ENCODE measurements at places on chromosomes 3 and 15.
A peak's percentile ranks its signal among the peaks of the same experiment; 100 is the strongest.

DNA sequence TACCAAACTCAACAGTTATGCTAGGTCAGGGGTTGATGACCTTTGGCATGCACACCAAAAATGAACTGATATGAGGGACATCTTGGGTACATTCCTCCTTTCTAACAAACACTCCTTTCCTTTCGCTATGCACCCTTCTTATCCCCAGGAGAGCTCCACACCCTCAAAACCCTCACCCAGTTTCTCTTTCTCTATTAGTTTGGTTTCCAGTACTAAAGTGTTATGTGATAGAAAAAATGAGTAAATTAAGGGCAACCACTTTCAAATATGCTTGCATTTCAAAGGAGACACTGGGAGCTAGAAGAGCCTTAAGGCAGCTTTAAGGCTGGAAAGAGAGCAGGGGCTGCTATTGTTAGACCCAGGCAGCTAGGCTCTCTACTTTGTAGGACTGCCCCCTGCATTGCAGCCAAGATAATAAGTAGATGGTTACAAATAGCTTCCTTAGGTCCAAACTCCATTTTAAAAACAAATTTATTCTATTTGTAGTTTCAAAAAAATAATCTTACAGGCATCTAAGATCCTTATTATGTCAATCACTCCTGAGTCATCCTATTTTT is 244.3 kb downstream of the ZIC1 start:
- DNase-seq, result no peak

- no peak for DNase-seq
These were observed 17.4 kb upstream of the BDH1 start for GRCh38 chr3:197573048-197573767.

DNA sequence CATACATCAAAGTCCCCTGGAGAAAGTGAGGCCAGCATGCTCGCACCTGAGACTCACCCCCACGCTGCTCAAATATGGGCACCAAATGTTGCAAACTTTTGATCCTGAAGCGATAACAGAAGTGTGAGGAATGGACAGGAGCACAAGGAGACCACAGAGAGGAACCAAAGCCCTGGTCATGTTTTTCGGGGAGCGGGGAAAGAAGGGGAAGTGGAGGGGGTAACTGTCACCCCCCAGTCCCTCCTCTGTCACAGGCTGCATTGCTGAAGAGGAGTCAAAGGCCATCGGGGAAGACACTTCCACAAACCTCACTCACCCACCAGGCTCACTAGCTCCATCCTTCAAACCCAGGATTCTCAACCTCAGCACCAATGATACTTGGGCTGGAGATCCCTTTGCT is 182.4 kb downstream of the UACA start:
- DNase-seq, result no peak

DNA sequence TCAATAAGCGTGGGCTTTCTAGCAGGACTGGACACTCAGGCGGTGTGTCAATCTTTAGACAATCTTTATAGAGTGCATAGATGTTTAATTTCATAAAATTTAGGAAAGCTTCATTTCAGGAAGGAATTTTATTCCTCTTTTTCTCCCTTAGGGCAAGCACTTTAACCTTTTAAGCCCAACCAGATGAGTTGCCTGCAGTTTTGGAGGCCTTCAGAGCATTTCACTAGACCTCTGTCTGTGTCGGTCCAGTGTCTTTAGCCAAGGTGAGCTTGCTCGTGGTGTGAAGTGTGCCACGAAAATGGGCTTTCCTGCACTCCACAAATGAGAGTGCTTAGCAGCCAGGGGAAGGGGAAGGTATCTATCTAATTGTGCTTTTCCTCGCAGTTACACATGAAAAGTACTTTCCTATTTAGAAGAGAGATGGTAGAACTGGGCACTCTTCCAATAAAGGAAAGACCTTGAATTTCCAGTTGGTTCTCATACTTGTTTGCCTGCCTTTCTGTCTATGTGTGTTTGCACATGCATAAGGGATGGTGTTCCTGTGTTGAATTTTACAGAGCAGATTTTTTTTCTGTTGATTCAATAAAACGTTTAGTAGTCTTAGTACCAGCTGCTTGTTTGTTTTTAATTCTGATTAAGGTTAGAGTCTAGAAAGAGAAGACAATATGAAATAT is 53.6 kb downstream of the FEZF2 start:
- no peak for DNase-seq

- DNase-seq, result no peak
These were observed 64.5 kb upstream of the MLF1 start for GRCh38 chr3:158506456-158506855.

GRCh38 chr3:12613250-12613649 is 50.7 kb downstream of the RAF1 start:
- no peak for DNase-seq

DNA sequence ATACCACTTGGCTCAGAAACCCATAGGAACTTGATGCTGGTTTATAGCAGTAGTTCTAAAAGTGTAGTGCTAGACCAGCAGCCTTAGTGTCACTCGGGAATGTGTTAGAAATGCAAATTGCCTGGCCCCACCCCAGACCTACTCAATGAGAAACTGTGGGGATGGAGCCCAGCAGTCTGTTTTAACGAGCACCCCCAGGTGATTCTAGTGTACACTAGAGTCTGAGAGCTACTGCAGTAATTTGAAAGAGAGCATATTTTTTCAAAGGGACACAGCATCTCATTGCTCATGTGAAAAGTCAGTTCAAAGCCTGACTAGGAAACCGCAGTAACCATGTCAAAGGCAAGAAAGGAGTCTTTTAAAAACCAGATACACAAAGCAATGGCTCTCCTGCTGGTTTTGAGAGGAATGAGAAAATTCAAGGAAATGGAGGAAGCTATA is 313.4 kb downstream of the SQOR start:
- no peak for DNase-seq

DNA sequence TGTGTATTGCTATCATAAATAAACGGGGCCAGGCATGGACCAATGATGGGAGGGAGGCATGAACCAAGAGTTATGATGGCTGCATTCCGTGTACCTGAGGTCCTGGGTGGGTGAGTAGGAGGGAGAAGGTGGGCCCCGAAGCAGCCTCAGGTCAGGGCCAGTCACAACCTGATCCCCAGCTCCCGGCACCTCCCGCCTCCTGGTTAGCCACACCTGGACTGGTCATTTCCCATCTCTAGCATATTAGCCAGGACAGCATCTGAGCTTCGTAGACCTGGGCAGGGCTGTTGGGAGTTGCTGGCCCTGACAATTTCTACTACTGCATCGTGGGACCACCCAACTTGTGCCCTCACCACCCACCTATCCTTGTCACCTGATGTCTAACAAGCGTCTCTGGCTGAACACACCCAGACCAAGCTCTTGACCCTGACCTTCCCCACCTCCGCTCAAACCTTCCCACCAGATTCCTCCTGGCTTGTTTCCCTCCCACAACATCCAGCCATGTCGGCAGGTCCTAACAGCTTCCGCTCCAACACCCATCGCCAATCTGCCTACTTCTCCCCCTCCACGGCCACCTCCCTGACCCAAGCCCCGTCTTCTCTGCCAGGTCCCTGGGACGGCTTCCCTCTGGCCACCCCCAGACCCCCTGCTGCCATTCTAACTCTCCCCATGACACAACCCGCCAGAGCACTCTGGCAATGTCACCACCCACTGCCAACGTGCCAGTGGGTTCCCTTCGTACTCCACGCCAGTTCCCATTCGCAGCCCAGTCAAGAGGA is 133.8 kb upstream of the IQSEC1 start:
- DNase-seq, result peak; percentile 20

DNA sequence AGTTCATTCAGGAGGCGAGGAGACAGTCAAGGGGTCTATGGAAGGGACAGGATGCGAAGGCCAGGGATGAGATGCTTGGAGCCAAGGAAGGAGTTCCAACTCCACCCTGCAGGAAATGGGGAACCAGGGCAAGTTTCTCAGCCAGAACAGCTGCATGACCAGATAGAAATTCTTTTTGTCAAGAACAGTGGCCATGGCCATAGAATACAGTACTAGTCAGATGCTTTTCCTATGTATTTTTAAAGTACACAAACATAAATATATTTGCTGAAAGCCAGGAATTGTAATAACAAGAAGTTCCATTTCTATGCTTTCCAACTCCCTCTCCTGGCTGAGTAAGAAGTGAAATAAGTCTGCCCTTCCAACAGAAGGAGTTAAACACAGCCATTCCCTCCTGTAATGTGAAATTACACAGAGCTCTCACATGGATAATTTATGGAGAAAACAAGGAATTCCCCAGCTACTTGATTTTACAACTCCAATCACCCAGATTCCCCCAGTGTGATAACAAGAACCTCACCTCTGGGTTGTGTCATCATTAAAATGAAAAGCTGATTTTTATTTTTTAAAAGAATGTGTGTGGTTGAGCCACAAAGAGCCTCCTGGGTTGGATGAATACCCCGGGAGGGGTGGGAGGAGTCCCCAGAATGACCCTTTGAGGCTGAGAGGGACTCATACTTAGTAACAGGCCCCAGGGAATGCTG is 124.6 kb upstream of the ARHGEF3 start:
- DNase-seq, result no peak

DNA sequence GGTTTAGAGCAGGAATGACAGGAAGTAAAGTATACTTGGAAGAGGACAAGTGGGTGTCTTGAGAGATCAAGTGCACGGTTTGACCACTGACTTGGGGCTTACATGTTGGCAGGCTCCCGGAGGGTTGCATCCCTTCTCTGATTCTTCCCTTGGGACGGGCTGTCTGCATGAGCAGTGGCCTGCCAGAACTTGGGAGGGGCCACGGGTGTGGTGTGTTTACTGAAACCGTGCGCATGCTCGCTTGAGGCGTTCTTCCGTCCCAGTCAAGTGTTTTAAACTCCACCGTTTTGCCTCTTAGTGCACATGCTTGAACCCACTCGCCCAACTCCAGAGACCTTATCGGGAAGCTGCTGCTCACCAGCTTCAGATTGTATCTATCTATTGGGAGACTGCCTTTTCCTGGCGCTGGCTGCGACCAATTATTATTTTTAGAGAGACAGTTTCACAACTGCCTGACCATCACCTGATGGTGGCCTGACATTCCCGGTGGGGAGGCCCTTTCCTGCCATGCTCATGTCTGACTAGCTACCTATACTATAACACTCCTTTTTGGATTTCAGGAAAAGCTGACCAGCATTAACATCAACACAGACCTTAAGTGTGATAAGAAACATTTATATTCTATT is 14.9 kb upstream of the C3orf22 start:
- no peak for DNase-seq

- DNase-seq, result no peak
These were observed 69.1 kb downstream of the PROS1 start for GRCh38 chr3:93904568-93904967.

GRCh38 chr3:72418856-72419255 is 429.4 kb downstream of the SHQ1 start:
- no peak for DNase-seq

GRCh38 chr15:52789008-52789600 is 1.0 kb downstream of the ONECUT1 start:
- DNase-seq, result no peak

GRCh38 chr3:12730506-12731242 is 28.4 kb downstream of the TMEM40 start:
- DNase-seq, result no peak

DNA sequence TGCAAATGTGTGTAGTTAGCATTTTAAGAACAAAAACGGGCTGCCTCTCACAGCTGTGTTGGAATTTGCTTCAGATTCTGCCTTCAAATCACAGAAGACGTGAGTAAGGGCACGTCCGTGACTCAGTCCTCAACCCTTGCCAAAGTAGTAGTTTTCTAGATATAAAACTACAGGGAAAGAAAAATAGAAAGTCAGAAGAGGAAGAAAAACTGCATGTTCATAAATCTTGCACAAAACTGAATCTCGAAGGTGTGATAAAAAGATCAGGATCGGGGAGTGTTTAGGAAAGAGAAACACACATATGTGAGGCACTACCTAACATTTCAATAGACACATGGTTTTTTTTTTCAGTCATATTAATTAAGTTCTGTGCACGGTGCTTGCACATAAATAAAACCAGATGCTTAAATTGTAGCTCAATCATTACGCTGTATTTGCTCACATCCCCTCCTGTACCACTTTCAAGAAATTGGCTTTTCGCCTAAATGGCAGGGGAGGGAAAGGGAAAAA is 71.7 kb downstream of the P3H2 start:
- no peak for DNase-seq

- peak; percentile 43 for DNase-seq
These were observed 10.5 kb upstream of the BUB1B start for GRCh38 chr15:40150163-40150925.

DNA sequence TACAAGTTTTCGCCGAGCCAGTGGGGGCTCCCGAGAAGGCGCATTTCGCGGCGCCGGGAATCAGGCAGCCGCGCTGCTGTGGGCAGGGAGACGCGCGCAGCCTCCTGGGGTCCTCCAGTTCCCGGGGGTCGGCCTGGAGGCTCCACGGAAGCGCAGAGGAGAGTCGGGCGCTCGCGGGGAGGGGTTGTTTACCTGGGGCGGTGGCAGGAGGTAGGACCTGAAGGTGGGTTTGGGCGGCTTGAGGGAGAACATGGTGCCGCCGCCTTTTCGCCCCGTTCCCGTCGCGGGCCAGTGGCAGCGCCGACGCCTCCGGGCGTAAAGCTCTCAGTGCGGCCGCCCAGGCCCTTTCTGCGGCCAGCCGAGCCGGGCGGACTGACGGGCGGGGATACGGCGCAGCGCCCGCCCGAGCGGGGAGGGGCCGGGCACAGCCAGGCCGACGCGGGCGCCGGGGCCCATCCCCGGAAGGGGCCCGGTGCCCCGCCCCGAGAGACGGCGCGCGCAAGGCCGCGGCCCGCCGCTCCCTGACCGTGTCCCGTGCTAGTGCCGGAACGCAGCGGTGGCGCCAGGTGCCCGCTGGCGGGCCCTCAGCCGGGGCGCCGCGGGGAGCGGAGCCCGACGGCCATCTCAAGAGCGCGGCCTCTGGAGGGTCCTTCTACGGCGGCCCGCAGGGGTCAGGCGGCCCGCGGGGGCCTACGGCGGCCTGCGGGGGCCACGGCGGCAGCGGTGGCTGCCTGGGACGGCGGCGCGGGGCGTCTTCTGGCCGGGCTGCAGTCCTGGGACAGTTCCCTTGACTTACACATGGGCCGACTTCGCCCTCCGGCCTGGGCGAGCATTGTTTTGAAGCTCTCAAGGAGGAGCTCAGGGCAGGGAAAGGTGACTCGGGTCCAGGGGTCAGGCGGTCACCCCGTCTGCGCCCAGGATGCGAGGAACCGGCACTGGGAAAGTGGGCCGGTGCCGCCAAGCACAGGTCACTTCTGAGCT is at the start of gene MTMR10:
MTMR10 (minus strand) TSS at position 374 of the 981 bp plus-strand sequence; CDS start at position 252, 122 bp downstream.
- DNase-seq, result peak; percentile 63

DNA sequence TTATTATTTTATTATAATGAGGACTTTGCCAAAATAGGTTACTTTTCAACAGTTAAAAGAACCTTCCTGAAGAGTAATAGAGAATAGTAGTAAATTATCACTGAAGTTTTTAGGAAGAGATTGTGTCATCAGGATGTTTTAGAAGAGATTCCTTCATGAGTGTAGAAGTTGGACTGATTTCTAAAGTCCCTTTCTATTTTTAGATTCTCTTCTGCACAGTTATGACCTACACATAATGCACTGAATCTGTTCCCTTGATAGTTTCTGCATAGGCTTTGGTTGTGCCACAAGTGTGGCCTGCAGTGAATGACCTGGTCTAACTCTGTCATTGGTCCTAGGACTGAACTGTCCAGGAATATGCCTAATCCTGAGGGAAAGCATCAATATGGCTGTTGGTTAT is 23.9 kb downstream of the SLC35A5 start:
- DNase-seq, result no peak

- DNase-seq, result no peak
These were observed 61.4 kb upstream of the LEKR1 start for GRCh38 chr3:156764751-156765150.

- DNase-seq, result no peak
These were observed 65.6 kb downstream of the GRIP2 start for GRCh38 chr3:14474363-14475081.
